ENCODE measurements at places on chromosomes 5 and 9. TPM values are rescaled to one million over a fixed set of nuclear protein-coding genes. Genes with fewer than 3 reads are reported as not detected.
A peak's percentile ranks its signal among the peaks of the same experiment; 100 is the strongest.

DNA sequence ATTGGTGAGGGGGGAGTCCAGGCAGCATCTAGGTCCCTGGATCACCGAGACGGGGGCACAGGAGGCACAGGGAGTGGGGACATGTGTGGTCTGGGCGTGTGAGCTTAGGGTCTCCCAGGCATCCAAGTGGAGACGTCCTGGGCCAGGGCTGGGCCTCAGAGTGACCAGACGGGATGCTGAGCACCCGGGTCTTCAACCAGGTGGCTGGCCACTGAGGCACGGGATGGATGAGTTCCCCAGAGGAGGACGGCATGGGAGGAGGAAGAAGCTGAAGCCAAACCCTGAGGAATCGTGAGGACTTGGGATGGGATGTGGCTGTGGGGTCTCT, 88.0 kb downstream of the LMX1B start:
- no peak for DNase-seq

- peak; percentile 2 for DNase-seq
Measured at GRCh38 chr5:5221724-5222123, 81.6 kb downstream of the ADAMTS16 start.

DNA sequence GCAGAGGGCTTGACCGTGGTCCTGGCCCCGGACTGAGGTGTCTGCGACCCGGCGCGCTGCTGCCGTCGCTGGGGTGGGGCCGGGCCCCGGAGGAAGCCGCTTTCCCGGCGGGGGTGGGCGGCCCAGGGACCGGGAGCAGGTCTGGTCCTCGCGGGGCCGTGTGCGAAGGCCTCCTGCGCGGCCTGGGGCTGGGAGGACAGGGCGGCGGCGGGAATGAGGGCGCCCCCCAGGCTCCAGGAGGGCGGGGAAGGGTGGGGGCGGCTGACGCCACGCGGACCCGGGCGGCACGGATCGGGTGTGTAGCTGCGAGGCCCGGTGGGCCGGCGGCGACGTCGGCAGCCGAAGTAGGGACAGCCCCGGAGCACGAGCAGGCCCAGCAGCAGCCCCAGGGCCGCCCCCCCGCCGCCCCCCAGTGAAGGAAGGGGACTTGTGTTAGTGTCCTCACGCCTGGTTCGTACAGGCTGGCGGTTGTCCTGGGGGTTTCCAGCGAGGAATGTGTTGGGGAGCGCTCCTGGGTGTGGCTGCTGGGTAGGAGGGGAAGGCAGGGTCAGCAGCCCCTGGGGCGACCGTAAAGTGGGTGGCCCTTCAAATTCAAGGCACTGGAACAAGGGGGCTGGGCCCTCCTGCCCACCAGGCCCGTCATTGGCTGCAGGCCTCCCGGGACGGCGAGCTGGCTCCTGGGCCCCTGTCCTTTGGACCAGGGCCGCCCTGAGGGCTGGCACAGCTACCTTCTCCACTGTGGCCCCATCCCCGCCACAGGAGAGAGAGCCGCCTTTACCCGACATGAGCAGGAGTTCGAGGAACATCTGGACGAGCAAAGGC, 597 bp upstream of the TMEM250 start:
- DNase-seq, result no peak

DNA sequence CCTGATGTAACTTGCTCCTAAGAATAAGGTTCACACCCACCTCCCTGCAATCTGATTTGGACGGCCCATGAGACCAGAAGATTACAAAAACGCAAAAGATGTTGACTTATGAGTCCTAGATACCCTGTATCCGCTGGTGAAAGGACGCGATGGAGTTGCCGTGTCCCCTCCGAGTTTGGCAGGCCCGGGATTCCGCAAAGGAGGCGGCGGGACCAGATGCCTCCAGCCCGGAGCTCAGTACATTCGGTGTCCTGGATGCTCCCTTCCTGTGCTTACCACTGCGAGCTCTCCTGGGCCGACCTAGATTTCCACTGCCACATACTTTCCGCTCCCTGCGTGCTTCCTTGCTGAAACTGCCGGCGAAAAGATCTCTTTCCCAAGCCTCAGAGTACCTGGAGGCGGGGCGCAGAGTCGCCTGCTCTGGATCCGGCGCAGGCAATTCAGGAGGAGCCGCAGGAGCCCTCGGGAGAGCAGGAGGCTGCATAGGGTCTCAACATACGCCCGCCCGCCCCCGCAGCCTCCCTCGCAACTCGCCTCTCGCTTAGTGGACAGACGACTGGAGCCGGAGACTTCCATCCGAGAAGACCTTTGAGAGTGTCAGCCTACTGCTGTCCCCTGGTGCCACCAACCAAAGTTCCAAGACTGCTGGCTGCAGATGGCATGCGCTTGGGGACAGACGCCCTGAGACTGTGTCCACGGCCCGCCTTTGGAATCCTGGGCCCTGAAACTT, 39.8 kb downstream of the ANXA2R start:
- DNase-seq, result peak; percentile 44

- no peak for DNase-seq
Measured at GRCh38 chr5:59279979-59280378, 613.5 kb downstream of the PDE4D start.

- DNase-seq, result no peak
Measured at GRCh38 chr5:54616031-54616430, 98.5 kb downstream of the SNX18 start.

- no peak for DNase-seq
Measured at GRCh38 chr5:168770036-168770498, 190.9 kb upstream of the PANK3 start.

DNA sequence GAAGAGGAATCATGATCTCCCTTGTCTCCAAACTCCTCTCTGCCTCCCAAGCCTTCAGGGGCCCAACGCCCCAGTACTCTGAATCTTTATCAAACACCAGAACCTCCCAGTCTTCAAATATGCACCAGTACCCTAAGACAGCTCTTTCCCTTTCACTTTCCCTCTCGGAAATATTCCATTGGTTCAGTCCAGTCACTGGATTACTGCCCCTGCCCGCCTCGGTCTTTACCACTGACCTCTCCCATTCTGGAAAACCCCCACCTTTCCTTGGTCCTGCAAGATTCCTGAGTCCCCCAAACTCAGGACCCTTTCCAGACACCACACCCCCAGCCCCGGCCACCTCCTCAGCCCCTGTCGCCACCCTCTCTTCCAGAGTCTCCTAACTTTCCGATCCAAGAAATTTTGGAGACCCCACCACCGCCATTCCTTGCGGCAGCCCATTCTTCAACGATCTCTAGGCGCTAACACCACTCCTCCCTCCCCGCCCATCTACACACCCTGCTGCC, 674 bp downstream of the C5orf15 start:
- no peak for DNase-seq

DNA sequence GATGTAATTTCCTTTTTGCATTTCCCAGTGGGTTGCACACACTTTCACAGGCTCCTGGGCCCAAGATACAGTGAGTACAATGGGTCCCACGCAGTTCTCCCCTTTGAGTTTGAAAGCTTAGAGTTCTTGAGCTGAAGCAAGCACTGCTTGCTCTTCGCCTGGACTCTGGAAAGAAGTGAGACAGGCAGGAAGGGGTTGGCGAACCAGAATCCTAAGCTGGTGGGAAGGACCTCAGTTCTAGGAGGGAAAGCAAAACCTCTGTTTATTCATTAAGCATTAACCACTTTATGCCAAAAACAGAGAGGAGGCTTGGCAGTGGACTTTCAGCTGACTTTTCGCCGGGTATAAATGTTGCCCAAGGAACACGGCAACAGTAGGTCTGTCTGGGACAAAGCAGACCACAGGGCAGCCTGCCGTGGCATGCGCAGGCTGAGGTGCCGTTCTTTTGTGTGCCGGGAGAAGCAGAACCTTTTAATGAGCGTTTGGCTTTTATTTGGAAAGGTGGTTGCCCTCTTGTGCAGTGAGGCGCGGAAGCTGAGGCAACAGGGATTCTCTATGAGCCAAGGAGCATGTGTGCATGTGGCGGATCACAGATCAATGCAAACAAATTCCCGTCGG, 239.9 kb upstream of the PANK3 start:
- no peak for DNase-seq

DNA sequence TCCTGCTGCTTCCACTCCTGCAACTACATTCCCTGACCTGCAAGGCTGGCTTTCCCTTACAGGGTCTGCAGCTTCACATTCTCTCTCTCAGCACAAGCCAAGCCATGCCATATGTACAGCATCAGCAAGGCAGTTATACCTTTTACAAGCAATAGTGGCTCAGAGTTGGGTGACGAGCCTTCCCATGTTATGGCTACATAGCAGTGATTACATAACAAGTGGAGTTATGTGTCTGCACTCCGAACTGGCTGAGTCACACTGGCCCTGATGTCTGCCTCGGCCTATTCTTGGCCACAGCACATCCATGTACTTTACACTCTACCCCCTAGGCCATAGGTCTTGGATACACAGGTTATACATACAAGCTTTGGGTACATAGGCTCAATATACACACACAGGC, 52.0 kb upstream of the SNCAIP start:
- DNase-seq, result peak; percentile 59

GRCh38 chr9:1094749-1095148, 44.6 kb downstream of the DMRT2 start:
- DNase-seq, result peak; percentile 78

DNA sequence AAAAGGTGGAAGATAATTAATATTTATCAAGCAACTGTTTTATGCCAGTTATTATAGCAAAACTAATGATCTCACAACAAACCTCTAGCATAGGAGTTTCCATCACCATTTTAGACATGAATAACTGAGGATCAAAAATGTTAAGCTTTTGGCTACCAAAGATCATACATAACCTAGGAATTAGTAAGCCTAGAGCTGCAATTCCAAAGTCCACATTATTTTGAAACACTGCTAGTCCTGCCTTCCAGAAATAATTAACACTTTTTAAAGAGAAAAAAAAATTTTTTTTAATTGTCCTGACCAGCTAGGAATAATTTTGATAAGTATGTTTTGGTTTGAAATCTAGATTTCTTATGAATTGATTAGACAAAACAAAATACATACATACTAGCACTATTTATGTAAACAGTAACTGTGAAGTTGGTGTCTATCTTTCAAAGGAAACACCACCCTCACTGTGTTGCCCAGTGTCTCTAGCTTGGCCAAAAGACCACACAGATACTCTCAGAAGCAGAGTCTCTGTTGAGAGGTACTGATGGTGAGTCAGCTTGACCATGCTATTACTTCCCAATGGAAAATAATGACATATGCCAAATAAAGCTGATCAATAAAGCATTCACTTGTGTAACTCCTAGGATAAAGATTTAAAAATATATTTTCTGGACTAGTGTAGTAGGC, 422.4 kb downstream of the CCDC171 start:
- no peak for DNase-seq

DNA sequence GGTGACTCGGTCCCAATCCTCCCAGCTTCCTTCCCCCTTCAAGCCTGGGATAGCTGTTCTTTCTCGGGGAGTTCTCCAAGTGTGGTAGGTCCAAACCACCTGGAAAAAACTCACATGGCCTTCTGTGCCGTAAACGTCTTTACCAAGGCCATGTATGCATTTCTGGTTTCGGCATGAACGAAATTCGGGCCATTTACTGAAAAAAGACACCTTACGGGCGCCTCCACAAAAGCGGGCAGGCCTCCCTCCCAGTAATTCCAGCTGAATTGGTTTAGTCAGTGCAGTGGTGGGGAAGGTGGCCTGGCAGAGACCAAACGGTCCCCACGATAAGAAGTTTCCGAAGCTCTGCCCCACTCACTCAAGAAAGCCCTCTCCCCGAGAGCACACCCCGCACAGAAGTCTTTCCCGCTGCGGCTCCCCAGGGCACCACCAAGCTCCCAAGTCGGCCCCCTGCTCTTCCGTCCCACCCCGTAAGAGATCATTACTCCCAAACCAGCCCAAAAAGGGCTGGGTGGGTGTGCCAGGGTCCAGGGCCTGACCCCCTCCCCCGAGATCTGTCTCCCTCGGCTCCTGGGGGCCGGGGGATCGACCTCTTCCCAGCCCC, 86.3 kb upstream of the MELK start:
- no peak for DNase-seq

- no peak for DNase-seq
Measured at GRCh38 chr9:131379056-131379455, 14.8 kb upstream of the PRRC2B start.

DNA sequence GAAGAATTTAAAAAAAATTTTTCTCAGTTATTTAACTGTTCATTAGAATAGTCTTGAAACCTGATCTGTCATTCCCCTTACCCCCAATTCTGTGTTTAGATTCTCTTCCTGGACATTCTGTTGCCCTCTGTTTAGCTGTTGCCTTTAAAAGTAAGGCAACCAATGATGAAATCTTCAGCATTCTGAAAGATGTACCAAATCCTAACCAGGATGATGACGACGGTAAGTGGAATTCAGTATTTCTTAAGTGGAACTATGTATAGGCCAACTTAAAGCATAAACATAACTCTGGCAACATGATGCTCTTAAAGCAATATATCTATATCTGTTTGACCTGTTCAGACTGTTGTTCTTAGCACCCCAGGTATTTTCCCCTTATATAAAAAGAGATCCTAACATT, 27.2 kb downstream of the NCBP1 start:
- DNase-seq, result no peak

DNA sequence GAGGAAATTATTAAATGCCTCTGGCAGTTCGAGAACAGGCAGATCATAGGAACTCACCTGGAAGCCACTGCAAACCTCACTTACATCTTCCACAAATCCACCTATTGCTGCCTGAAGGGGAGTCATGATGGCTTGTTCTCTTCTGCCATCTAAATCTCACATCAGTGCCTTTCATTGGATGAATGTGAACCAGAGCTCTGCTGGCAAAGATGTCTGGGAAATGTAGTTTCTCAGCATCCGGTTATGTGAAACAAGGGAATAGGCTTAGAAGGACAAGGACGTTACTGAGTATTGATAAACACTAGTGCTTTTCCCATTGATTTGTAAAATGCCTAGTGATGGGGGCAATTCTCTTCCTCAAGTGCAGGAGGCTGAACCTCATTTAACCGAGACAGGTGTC, 483.3 kb downstream of the ARHGEF28 start:
- DNase-seq, result no peak

GRCh38 chr9:10251490-10251889, 361.3 kb downstream of the PTPRD start:
- peak; percentile 82 for DNase-seq

GRCh38 chr9:95073918-95074317, 243.6 kb downstream of the FANCC start:
- DNase-seq, result no peak

GRCh38 chr5:39257554-39257953, 38.2 kb upstream of the FYB1 start:
- DNase-seq, result no peak

Gene SPATA31C1
- total RNA-seq, result not detected

Gene PCDHGB3
- total RNA-seq, result not detected

Gene FGFR4
- 5.5 TPM for total RNA-seq

Gene PTGDS
- not detected for total RNA-seq

Gene OR1Q1
- not detected for total RNA-seq

Gene AGXT2
- total RNA-seq, result not detected

Gene OLFML2A
- 3.1 TPM for total RNA-seq

Gene RNF183
- not detected for total RNA-seq

Gene CAMK2A
- 0.04 TPM for total RNA-seq

Gene KCNV2
- not detected for total RNA-seq

Gene CYLC2
- total RNA-seq, result not detected

Gene FAM221B
- total RNA-seq, result not detected

Gene NOTCH1
- total RNA-seq, result 49.8 TPM

Gene ITK
- total RNA-seq, result not detected

Gene SPATA31A6
- not detected for total RNA-seq

Measured in foreskin keratinocyte (primary cell).